ENCODE measurements at places on chromosomes 7 and 10.

DNA sequence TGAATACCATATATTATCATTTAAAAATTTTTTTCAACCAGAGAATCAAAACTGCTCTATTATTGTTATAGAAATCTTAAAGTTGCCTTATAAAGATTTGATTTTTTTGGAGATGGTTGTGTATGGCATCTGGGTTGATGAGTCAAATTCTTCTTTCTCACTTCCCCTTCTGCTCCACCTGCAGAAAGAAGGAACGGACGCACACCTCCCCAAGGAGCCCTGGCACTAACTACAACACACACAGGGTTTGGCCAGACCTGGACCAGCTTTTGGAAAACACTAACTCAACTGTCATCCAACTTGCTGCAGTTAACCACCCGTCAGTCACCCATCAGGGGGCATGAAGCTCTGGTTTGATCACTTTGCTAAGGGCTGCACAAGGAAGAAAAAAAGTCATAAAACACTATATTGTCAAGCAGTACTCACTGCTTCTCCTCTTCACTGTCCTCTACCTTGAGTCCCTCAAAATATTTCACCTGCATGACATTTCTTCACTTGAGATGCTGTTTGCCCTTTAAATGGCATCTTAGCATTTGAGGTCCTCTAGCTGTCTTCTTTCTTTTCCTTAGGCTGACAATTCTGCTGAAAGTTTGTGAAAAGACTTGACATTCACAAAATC, 266.7 kb upstream of the PHF14 start:
- DNase-seq = no peak

DNA sequence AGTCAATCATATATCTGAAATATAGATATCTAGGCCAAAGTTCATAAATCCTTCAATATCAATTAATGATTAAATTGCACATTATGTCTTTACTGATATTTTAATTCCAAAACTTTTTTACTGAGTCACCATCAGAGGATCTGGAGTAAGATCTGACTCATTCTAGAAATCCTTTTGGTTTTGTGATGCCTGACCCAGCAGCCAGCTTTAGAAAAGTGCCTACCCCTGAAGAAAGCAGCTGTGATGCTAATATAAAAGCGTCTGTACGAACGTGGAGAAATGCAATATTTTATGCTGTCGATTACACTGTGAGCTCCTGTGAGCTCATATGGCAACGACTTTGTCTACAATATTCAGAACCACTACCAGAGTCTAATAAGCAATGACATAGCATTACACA, 142.5 kb upstream of the LRRTM3 start:
- no peak for DNase-seq

DNA sequence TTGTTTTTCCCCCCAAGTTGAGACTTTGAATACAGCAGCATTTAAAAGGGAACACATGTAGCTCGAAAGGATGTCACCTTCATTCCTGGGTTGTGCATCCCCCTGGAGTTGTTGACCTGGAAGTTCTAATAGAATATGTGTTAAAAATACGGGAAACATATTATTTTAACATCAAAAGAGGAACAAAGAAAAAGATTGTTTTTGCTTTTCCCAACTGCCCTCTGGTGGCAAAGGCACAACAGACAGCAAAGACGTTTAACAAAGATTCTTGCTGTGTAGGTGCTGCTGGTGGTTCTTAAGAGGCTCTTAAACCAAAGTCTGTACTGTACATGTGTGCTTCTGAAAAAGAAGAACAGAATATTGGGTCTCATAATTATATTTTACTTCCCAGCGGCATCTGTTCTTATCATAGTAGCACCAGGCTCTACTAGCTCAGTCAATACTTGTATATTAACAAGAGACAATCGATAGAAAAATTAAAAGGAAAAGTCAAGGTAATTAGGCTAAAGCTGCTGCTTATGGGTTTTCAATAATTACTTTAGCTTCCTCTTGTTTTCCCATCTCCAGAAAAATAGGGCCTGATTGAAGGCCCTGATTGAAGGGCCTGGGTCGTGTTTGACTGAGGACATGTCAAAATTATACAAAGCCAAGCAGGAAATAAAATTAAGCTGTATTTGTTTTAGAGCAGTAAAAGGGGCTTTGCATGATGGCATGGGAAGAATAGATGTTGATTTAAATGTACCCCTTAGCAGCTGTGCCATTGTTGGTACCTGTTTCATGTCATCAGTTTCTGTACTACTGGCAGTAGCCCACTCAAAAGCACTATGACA, 384.2 kb upstream of the LRGUK start:
- peak; percentile 23 for DNase-seq

GRCh38 chr10:119233821-119234220, 26.4 kb downstream of the GRK5 start:
- no peak for DNase-seq

DNA sequence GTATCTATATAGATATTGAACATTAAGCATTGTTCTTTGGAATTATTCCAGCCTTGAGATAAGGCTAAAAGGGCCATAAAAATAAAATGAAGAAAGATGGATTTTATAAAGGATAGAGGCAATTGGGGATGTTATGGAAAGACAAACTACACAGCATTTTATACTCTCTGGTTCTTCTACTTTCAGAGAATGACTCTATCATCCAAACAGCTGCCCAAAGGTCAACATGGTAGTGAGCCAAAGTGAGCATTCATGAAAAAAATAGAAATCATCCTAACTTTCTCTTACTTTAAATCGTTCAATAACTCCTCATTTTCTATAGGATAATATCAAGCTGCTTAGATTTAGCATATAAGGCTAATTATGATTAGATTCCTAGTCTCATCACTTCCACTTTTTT, 25.2 kb downstream of the IMMP2L start:
- no peak for DNase-seq

- DNase-seq = peak; percentile 13
These were observed 226.5 kb upstream of the HPS1 start for GRCh38 chr10:98673171-98673782.
